ENCODE measurements at places on chromosomes 2 and 18. TPM values are rescaled to one million over a fixed set of nuclear protein-coding genes. Genes with fewer than 3 reads are reported as not detected.

Gene TXNDC2
- total RNA-seq = 0.10 TPM

Gene CNTNAP5
- total RNA-seq = not detected

Gene RPIA
- 6.8 TPM for total RNA-seq

Gene SLC35F6
- total RNA-seq = 25.6 TPM

Gene FOXD4L1
- 0.10 TPM for total RNA-seq

Measured in RPMI7951 (cell line).